ENCODE measurements at places on chromosomes 6 and 20. TPM values are rescaled to one million over a fixed set of nuclear protein-coding genes. Genes with fewer than 3 reads are reported as not detected.

DNA sequence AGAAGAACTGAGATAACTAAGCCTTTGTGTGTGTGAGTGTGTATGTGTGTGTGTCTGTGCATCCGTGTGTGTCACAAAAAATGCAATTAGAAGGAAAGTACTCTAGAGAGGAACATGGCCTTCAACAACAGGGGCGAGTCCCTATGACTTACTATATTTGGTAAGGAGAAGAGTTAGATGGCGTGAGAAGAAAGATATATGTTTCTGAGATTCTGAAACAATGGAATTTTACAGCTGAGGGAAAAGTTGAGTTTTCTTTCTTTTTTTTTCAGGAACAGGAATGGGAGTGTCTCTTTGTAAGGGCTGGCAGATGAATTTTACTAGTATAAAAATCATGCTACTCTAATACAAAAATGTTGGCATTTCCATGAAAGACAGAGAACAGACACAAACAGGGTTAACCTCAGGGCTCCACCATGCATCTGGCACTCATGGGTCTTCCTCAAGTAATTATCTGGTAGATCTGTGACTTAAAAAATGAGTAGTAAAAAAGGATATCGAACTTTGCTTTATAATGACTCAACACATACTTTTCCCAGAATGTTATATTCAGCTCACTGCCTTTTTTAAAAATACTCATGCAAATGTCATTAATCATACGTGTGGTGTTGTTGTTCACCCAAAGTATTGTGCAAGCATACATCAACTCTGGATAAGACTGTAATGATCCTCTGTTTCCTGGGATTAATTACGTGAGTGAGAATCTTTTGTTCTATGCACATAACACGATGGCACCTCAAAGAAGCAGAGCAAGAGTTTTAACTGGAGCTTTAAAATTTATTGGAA lies 12.8 kb upstream of the SASH1 start:
- no peak for DNase-seq

DNA sequence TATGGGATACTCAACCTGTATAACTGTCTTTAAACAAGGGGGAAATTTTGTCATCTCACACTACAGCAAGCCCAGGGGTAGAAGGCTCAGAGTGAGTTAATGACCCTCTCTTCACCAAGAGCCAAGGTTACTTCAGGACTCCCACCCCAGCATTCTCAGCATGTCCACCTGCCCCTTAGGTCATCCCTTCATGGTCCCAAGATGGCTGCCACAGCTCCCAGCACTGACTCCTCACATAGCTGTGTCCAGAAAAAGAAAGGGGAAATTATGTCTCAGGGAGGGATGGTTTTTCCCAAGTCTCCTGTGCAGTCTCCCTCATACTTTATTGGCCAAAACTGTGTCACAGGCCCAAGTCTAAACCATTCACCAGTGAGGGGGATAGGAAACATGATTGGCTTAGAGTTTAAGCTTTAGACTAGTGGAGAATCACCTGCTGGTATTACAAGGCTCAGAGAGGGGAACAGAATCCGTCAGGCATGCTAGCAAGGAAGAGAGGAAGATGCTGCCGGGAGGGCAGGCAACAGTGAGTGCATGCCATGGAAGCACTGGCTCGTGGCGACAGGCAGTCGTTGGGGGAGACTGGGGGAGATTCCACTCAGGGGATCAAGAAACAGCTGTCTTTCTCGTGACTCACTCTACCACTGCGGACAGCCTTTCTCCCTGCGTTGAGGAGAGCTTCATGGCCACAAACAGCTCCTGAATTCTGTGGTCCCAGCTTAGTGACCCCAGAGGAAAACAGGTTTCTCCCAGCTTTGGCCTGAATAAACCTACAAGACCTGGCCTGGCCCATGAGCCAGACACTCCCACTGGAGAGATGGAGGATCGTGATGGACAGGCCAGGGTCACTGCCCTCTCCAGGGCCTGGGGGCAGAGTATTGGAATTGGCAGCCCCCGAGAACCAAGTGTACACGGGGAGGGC lies 37.2 kb downstream of the HM13 start:
- DNase-seq = no peak

- DNase-seq = no peak
Measured at GRCh38 chr6:34174846-34175399, 29.0 kb upstream of the GRM4 start.

GRCh38 chr20:53622247-53623133 lies 28.9 kb upstream of the ZNF217 start:
- no peak for DNase-seq

GRCh38 chr20:1802385-1803060 lies 92.7 kb upstream of the SIRPA start:
- peak; percentile 87 for DNase-seq

DNA sequence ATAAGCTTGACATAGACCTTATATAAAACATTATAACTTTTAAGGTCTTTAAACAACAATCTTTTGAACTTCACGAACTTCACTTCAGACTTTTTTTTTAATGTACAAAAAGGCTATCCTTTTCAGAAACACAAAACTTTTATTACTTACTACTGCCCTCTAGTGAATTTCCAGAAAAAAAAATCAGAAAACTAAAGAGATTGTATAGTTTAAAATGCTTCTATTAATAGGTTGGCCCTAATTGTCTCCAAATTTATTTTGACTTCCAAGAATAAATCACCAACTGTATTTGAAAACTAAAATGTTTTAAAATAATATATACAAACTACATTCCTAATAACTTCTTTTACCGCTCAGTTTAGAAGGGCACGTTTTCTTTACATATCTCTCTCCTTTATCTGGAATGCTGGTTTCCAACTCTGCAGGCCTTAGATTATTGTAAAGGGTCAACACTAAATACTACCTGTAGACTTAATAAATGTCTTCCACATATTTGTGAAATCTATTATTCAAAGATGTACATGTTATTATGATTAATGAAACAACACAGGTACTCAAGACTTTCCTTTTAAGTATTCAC lies 66.8 kb downstream of the LMBRD1 start:
- DNase-seq = no peak

GRCh38 chr20:2879146-2879545 lies 5.9 kb downstream of the PTPRA start:
- DNase-seq = no peak

- no peak for DNase-seq
Measured at GRCh38 chr6:147621263-147621662, 112.8 kb downstream of the SAMD5 start.

Gene GRM4
- not detected for polyA plus RNA-seq

DNA sequence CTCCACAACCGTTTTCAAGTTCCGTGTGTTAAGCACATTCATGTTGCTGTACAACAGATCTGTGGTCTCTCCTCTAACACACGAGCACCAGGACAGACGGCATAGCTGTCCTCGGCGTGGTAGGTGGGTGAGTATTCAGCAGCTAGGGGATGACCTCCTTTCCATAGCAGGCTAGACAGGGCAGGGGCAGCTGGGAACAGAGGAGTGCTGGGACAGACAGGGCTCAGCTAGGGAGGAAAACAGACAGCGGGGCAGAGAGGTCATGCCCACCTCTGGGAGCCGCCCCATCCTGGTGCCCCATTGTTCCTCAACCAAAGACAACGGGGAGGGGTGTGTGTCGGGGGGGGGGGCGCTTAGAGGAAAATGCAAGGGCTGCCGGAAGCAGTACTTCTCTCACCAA lies 271.5 kb upstream of the FOXQ1 start:
- no peak for DNase-seq

DNA sequence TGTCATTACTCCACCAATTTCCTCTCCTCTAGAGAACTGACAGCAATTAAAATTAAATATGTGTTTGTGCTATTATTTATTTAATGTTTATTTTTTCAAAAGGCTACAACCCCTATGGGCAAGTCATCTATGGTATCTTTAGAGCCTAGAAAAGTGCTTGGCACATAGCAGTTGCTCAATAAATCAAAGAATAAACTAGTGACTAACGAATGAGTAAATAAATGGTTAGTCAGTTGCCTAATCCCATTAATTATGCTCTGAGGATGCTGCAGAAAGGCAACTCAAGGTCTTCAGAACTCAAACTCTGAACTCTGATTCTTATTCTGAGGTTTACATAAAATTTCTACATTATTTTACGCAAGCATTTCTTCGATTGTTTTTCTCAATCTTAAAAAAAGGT lies 193.0 kb upstream of the TSHZ2 start:
- no peak for DNase-seq

- no peak for DNase-seq
Measured at GRCh38 chr6:106082735-106083398, 3.3 kb upstream of the PRDM1 start.

GRCh38 chr6:157980288-157981131 lies 1.2 kb upstream of the SYNJ2 start:
- DNase-seq = no peak

Gene MAVS
- 41.8 TPM for polyA plus RNA-seq

DNA sequence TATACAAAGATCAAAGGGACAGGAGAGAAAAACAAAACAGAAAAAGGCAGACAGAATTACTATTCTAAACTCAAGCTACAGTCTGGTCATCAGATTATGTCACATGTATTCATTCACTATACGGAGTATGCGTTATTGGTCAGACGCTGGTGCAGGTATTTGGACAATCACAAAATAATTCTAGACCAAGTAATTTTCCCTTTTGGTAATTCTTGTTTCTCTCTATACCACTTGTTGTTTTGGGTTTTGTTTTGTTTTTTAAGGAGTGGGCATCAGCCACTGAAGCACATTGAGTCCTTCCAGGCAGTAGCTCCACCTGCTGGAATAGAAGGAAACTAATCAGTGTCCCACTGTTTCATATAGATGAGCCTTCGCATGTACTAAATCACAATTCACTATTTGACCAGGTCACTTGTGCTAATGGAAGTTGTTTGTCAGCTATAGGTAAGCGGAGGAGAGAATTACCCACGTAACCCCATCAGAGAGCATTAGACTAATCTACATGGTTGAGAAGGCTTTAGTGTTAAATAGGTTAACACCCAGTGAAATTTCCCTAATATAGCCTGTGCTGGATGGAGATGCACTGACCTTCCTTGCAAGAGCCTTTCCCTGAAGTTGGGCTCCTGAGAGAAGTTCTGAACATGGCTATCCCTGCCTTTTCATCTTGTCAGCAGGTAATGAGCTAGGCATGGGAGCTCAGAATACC lies 77.9 kb downstream of the TNFAIP3 start:
- DNase-seq = no peak

Gene ROMO1
- 534 TPM for polyA plus RNA-seq

Gene DOK5
- polyA plus RNA-seq = 4.0 TPM

DNA sequence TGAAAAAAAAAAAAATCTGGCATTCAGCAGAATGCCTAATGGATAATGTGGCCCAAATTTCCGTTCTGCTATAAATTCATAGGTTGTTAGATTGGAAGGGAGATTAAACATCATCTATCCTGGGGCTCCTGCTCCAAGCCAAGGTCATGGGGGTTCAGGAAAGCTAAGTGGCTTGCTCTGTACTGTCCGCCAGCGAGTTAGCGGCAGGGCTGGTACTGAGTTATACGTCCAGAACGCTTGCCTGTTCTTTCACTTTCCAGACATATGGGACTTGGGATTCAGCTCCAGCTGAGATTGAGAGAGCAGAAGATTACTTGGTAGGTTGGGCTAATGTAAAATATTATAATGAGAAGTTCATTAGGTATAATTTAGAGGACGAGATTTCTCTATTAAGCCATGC lies 858 bp downstream of the RWDD1 start:
- DNase-seq = peak; percentile 29

All from heart left ventricle (tissue), 16 donors.